ENCODE measurements at places on chromosomes 16 and 17.

GRCh38 chr17:36072431-36073121, 8.5 kb downstream of the CCL18 start:
- no peak overlapping the region for H3K4me3 ChIP-seq
- no peaks in the 10 kb centered on the region for H3K4me1 ChIP-seq
- no peaks in the 10 kb centered on the region for H3K36me3 ChIP-seq
- DNase-seq, result peak; percentile 38
- H3K27me3 ChIP-seq, result no peaks in the 10 kb centered on the region

DNA sequence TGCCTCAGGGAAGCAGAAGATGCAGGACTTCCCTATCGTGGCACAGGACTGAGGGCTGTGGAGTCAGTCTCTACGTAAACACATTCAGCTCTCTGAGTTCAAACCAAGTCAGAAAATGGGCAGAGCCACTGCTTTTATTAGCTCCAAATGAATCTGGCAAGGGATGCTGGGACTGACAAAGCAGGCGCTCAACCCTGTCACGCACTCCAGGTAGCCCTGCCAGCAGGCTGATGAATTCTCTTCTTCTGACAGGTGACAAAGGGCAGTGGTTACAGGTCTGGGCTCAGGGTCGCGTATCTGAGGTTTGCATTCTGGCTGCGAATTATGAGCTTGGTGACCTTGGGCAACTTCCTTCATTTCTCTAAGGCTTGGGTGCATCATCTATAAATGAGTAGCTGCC, 9.4 kb downstream of the RPH3AL start:
- no peak overlapping the region for H3K27ac ChIP-seq
- DNase-seq, result no peak
- no peak overlapping the region for H3K4me3 ChIP-seq
- no peaks in the 10 kb centered on the region for H3K4me1 ChIP-seq

GRCh38 chr16:56551796-56552738, 12.8 kb upstream of the MT4 start:
- no peak overlapping the region for H3K4me3 ChIP-seq
- H3K4me1 ChIP-seq, result no peaks in the 10 kb centered on the region
- no peaks in the 10 kb centered on the region for H3K36me3 ChIP-seq
- H3K27ac ChIP-seq, result no peak overlapping the region
- DNase-seq, result no peak

GRCh38 chr16:75073545-75074303, 42.9 kb downstream of the LDHD start:
- peaks cover 5% of the 10 kb centered on the region for H3K4me1 ChIP-seq
- no peak for DNase-seq
- H3K36me3 ChIP-seq, result no peaks in the 10 kb centered on the region
- H3K27ac ChIP-seq, result no peak overlapping the region

GRCh38 chr16:74261068-74261467, 35.5 kb upstream of the PSMD7 start:
- H3K27me3 ChIP-seq, result peaks cover 6% of the 10 kb centered on the region
- no peaks in the 10 kb centered on the region for H3K36me3 ChIP-seq
- no peaks in the 10 kb centered on the region for H3K4me1 ChIP-seq

GRCh38 chr17:40938981-40939380, 1.5 kb upstream of the KRT23 start:
- no peaks in the 10 kb centered on the region for H3K36me3 ChIP-seq
- no peak overlapping the region for H3K27ac ChIP-seq
- H3K4me3 ChIP-seq, result no peak overlapping the region
- H3K27me3 ChIP-seq, result no peaks in the 10 kb centered on the region
